Uterus (tissue), 4 donors: ENCODE measurements at places on chromosomes 1 and 21. TPM values are rescaled to one million over a fixed set of nuclear protein-coding genes. Genes with fewer than 3 reads are reported as not detected.

- DNase-seq = no peak
Measured at GRCh38 chr1:171173069-171173468, 12.0 kb upstream of the FMO2 start.

- DNase-seq = peak; percentile 32
Measured at GRCh38 chr1:43835082-43836021, 98.2 kb upstream of the ARTN start.

- DNase-seq = peak; percentile 49
Measured at GRCh38 chr1:94884106-94884505, 42.8 kb downstream of the CNN3 start.

DNA sequence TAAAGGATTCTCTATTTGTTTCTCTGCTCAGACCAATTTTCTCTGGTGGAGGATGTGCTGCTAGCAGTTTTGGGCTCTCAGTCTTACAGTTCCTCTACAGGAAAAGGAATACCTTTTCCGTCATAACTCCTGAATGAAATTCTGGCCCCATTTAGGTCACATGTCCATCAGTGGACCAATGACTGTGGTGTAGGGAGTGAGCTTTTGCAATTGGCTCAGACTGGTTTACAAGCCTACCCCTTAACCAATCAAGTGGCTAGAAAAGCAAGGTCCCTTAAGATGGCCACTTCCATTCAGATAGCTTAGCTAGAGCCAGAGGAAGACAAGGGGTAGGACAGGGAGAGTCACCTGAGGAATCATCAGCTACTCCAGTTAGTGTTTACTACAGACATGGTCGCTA, 16.4 kb upstream of the ZNF281 start:
- no peak for DNase-seq

DNA sequence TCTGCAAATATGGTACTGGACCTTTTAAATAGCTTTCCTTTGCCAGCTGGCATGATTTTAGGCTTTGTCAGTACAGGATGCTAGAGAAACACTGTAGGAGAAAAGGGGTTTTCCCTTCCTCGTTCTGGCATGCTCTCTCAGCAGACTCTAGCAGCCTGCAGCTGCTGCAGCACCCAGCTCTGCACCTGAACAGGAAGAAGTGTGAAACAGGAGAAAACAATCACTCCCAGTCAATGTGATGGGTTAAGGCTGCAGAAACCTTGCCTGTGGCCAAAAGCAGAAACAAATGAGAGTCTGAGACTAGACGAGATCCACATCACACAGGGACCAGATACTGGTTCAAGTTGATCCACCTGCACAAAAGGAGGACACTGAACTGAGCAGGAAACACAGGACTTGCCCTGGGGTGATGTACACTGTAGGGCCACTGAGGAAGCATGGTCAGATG, 21.2 kb downstream of the OVGP1 start:
- DNase-seq = peak; percentile 27

GRCh38 chr1:28313702-28314546, 14.9 kb upstream of the MED18 start:
- peak; percentile 35 for DNase-seq

DNA sequence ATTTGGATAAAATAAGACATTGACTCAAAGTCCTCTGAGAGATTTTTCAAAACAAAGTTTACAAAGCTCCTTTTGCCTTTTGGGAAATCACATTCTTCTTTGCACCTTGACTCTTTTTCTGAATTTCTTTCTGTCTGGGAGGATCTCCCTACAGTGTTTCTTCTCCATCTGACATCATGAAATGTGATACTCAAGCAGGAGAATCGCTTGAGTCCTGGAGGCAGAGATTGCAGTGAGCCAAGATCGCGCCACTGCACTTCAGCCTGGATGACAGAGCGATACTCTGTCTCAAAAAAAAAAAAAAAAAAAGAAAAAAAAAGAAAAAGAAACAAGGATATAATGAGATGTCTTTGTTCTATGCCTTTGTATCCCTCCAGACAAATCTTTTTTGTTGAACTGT, 13.3 kb upstream of the GRIK1 start:
- no peak for DNase-seq

- DNase-seq = no peak
Measured at GRCh38 chr21:38495242-38495641, 3.0 kb downstream of the ERG start.

- DNase-seq = no peak
Measured at GRCh38 chr1:88890791-88891317, 513 bp downstream of the GTF2B start.

- DNase-seq = no peak
Measured at GRCh38 chr1:11538886-11539285, 59.9 kb downstream of the DISP3 start.

DNA sequence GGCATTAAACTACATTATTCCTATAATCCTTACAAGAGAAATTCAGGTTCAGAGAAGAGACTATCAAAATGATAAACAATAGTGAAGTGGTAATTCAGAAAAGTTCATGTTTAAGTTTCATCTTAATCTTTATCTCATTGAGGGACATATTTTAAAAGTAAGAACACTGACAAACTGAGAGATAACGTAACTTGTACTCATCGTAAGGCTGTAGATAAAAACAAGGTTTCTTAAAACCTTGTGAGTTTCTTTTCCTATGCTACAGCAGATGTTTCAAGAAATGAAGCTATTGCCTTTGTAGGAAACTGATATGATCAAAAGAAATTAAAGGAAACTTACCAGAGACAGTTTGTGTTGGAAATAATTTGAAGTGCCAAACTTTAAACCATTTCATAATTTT, 65.0 kb downstream of the RERE start:
- no peak for DNase-seq

The RGSL1 gene
- not detected for total RNA-seq

The DNM3 gene
- total RNA-seq = 4.7 TPM

The HRNR gene
- total RNA-seq = 0.06 TPM
